ENCODE measurements at places on chromosomes 4 and X.

DNA sequence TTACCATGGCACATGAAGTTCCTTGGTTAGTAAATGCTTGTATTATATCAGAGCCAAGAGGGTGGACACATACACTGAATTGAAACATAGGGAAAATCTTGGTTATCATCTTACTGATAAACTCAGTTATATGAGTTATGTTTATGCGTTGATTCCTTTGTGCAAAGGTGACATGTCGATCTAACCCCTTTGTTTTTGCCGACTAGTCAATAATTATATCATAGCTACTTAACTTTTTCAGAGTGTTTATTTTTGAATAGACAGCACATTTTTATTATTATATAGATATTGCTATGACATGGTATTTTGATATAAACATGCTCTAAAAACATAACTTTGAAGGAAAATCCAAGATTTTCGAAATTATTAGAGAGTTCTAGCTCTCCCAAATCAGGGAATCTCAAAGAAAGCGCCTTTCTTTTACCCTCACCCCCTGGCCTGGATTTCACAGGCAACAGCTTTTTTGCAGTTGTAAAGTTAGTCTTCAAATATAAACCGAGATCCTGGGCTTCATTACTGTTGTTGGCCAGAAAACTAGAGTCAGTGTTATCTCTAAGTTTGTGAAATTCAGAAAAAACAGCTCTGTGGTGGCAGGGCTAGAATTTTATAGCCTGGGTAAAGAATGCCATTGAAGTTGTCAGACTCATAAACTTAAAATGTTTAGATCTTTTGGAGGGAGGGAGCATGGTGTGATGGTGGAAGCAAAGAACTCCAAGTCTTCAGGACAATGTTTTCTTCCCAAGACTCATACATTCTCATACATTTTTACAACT is 45.8 kb upstream of the PITX2 start:
- no peak for DNase-seq

- no peak for DNase-seq
Measured at GRCh38 chr4:77629885-77630284, 24.3 kb downstream of the CXCL13 start.

- DNase-seq: no peak
Measured at GRCh38 chrX:151789179-151789800, 54.7 kb downstream of the CNGA2 start.

DNA sequence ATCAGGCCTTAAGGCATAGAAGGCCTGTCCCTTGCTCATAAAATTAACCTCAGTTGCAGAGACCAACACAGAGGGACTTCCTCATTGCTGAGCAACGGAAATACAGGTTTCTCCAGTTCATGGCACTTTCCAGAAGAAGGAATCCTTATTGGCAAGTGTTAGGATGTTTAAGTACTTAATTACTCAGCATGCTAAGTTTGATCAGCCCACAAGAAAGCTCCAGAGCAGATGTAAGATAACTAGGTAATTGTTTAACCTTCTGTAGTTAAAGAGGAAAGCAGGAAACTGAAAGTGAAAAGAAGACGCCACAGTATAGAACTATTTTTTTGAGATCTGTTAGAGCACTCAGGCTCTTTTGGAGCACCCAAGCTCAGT is 33.5 kb downstream of the SMS start:
- no peak for DNase-seq

- no peak for DNase-seq
Measured at GRCh38 chr4:82421796-82422560, 8.3 kb downstream of the HNRNPDL start.

DNA sequence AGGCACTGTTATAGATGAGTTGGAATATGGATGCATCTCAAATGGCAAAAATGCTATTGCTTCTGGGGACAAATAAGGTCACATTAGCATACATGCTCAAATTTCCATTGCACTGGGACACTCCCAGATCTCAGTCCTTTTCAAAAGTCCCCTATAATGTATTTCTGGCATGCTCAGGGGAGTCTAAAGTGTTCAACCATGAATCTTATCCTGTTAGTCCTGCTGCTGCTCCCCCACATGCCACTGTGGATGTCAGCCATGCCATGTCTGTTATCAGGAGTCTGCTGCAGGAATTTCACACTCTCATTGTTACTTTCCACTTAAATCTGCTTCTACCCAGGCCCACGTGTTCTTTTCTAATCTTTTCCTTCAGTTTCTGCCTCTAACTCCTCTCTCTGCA is 1000.6 kb downstream of the CCSER1 start:
- DNase-seq: no peak

DNA sequence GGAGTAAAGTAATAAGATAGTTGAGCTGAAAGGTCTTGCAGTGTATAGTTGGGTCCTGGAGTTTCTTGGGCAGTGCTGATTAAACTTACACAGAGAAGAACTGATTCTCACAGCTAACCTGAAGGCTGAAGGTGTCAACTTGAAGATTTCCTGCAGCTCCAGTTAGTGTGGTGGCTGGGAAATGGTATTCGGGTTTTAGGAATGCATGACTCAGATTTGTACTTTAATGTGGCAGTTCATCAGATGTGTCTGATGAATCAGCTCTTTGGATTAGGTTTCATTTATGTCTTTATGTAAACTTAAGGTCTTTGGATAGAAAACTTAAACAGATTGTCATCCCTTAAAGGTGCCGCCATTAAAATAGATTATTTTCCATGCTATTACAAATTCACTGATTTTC is 200.0 kb downstream of the IL1RAPL1 start:
- DNase-seq: no peak

DNA sequence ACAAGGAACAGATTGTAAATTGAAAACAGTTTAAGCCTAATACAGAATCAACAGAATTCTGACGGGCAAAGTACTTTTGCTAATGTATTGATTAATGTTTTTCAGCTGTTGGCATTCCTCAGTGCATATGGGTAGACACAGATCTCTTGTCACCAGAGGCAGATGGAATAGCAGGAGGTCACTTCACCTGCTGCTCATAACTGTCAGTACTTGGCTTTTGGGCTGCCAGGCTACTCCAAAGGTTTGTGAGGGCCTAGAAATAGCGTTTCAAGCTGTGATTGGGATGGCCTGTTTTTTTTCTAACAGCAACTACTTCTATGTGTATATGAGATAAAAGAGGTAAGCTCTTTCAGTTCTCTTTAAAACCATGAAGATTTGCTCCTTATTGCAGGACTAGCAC is 307.5 kb upstream of the ANXA10 start:
- peak; percentile 42 for DNase-seq

GRCh38 chrX:106144755-106145639 is 23.1 kb upstream of the PWWP3B start:
- DNase-seq: no peak

DNA sequence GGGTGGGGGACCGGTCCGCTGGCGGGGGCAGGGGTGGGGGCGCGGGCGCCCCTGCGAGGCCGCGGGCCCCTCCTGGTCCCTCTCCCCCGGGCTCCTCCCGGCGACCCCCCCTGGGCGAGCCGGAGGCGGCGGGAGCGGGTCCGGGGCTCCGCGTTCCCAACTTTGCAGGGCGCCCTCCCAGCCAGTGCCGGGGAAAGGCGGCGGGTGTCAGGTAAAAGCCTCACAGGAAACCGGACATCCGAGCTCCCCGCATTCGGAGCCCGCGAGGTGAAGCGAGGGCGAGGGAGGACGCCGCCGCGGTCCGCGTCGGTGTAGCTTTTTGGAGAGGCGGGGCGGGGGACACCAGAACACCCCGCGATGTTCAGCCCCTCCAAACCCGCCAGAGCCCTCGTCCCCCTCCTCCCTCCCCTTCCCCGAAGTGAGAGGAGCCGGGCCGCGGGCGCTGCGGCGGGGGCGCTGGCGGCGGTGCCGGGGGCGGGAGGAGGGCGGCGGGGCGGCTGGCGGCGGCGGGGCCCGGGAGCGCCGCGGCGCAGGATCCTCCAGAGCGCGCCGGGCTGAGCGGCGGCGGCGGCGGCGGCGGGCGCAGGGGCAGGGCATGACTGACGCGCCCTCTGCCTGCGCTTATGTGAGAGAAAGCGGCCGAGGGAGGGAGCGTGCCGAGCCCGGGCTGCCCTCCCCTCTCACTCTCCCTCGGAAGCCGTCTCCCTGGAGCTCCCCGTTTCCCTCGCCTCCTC is at the start of gene VEGFC:
Gene VEGFC, minus strand, starts transcription at position 597 of the 734 bp plus-strand sequence. CDS start 611 bp downstream, outside the sequence.
- DNase-seq: no peak

DNA sequence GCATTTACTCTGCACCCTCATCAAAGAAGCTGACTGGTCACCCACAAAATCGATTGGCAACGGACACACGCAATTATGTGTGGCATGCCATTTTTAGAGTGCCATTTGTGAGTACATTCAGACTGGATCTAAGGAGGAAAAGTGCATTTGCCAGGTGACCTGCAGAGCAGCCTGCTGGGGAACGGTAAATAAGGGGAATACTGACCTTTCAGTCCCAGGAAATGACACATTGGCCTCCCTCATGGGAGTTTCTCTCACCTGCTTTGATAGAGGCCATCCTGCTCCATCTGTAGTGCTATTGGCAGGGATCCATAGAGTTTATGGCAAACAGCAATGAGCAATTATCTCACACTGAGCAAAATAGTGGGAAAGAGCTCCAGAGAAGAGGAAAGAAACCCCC is 127.8 kb downstream of the DDX53 start:
- no peak for DNase-seq

DNA sequence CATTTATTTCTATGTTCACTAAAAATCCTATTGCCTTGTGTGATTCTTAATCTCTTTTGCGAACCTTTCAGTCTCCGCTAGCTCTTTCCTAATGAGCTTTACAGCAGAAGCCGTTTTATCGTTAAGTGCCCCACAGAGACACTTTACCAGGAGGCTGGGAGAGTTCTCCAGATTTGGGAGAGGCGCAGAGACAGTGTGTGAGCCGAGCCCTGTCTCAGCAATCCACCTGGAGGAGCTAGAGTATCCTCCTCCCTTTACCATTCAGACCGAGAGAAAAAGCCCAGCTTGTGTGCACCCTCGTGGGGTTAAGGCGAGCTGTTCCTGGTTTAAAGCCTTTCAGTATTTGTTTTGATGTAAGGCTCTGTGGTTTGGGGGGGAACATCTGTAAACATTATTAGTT is 54.9 kb upstream of the MTM1 start:
- DNase-seq: peak; percentile 53

DNA sequence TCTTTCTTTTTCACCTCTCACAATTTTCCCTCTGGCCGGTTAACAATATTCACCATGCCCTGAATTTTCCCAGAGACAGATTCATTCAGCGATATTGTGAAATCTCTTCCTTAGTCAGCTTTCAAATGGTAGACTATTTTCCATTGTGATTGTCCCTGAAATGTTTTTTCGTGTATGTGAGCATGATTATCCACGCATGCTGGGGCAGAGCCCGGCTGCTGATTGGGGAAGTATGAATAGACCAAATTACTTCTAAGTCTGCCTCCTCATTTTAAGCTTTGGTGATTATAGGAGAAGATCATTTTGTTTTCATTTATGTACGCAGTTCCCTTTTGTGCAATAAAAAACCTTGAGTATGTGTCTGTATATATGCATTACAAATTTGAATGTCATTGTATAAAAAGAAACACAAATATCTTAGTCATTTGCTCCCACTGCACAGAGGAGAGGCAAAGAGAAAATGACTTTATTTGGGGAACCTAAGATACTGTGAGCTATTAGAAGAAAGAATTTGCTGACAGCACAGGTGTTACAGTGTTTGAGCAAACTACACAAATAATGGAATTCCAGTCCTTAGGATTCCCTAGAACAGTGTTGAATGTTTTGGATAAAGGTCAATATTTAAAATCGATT is 11.3 kb downstream of the DTHD1 start:
- no peak for DNase-seq

DNA sequence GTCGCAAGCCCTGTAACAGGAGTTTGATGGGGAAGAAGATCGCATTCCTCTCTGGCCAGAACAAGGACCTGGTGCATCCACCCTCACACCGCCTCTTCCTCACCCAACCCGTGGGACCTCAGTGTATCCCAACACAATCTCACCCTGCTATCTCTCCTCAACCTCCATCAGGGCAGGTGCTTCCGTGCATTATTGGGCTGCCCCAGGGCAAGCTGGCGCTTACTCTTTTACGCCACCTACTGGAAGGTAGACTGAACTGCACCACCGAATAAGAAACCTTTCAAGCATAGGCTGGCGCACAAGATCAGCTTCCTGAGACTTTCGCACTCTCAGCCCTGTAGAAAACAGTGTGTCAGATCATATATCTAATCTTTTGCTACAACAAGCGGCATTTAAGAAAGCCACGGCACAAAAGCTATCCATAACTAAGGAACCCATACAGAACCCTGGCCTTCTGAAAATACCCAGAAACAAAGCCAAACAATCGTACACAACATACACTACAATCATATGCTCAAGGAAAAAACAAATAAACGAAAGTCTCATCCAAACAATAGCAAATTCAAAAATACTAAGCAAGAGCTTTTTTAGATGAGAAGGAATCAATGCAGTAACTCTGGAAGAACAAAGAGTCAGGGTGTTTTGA is 209.3 kb downstream of the UGT8 start:
- DNase-seq: no peak

- no peak for DNase-seq
Measured at GRCh38 chrX:86887341-86887740, 630.3 kb upstream of the KLHL4 start.

GRCh38 chr4:119139822-119140252 is 4.2 kb downstream of the MYOZ2 start:
- DNase-seq: no peak

- DNase-seq: no peak
Measured at GRCh38 chr4:40314951-40315350, 20.2 kb upstream of the CHRNA9 start.

DNA sequence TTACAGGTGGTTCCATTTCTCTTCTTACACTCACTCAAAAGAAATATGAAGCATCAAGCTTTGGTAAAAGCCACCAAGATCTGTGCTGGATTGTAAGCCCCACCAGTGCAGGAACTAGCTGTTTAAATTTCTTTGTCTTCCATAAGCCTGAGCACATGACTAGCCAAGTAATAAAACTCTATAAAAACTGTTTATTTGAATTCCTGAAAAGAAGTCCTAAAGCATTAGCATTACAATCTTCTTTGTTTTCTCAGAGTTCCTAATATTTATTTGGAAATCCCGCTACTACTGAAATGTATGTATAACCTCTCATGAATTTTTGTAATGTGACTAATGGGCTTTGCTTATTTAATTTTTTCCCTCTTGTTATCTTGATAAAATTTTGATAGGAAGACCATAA is 65.9 kb downstream of the IQCM start:
- DNase-seq: no peak

DNA sequence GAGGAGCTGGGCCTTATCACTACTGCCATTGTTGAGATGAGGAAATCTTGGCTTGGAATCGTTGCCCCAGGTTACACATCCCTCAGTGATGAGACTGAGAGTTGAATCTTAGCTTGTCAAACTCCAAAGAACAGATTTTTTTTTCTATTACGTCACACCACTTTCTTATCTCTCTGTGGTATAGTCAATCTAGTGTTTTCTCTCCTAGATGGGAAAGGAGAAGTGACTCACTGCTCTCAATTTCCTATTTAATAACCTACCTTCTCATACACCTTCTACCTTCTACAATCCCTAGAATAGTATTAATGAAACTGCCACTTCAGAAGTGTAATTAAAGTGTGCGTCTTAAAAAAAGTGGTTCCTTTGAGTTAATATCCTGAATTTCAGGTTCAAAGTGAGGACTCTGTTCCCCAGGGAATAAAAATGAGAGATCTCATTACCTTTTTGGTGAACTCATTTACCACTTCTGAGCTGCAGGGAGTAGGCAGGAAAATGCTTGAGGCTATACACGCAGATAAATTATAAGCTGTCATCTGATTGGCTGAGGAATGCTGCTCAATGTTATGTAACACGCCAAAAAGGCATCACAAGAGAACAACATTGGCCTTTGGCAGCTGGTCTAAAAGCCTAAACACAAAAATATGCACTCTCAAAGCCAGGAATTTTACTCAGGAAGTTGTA is 59.3 kb downstream of the MAD2L1 start:
- DNase-seq: no peak

GRCh38 chr4:110487873-110488272 is 11.9 kb downstream of the ENPEP start:
- no peak for DNase-seq
